ENCODE measurements at places on chromosomes 6 and 20. TPM values are rescaled to one million over a fixed set of nuclear protein-coding genes. Genes with fewer than 3 reads are reported as not detected.

Gene LGSN
- total RNA-seq = not detected

Gene MOG
- not detected for total RNA-seq

Gene HINT3
- 19.5 TPM for total RNA-seq

Gene TMEM244
- not detected for total RNA-seq

Gene HAO1
- total RNA-seq = not detected

Gene C4A
- 4.2 TPM for total RNA-seq

Gene MRS2
- 28.2 TPM for total RNA-seq

Gene SLC17A9
- 28.8 TPM for total RNA-seq

Gene WFDC5
- not detected for total RNA-seq

Gene B3GALT4
- total RNA-seq = 4.2 TPM

Gene AURKA
- total RNA-seq = 4.8 TPM

Gene LRRN4
- total RNA-seq = not detected

Gene TFAP2D
- total RNA-seq = not detected

Gene LRRC73
- total RNA-seq = 0.30 TPM

Gene SERAC1
- 11.5 TPM for total RNA-seq

Gene CAGE1
- not detected for total RNA-seq

Gene CHD6
- total RNA-seq = 25.5 TPM

Gene GSTA1
- total RNA-seq = not detected

Gene OR2B6
- not detected for total RNA-seq

Gene RHAG
- not detected for total RNA-seq

Gene C6orf132
- total RNA-seq = 2.5 TPM

Gene MAD2L1BP
- total RNA-seq = 33.4 TPM

Gene MLIP
- total RNA-seq = not detected

Gene IL17A
- not detected for total RNA-seq

Gene SLC17A3
- not detected for total RNA-seq

Gene TXLNB
- 0.05 TPM for total RNA-seq

Gene NOL4L
- 11.4 TPM for total RNA-seq

Gene ANKRD66
- not detected for total RNA-seq

Gene HLA-DQB1
- total RNA-seq = not detected

Gene GCNT2
- total RNA-seq = not detected

Gene HRH3
- not detected for total RNA-seq

Gene OR2H1
- not detected for total RNA-seq

Gene ADGRF5
- under 0.01 TPM for total RNA-seq

All from smooth muscle cell of the umbilical artery (primary cell).